Large intestine (tissue), 12 donors: ENCODE measurements at places on chromosomes 4 and X. TPM values are rescaled to one million over a fixed set of nuclear protein-coding genes. Genes with fewer than 3 reads are reported as not detected.

- no peak for DNase-seq
These were observed 64.5 kb downstream of the GPC4 start for GRCh38 chrX:133350751-133351150.

- no peak for DNase-seq
These were observed 27.7 kb upstream of the RPL34 start for GRCh38 chr4:108592674-108592986.

GRCh38 chr4:126898815-126899214, 733.9 kb upstream of the INTU start:
- no peak for DNase-seq

The SULT1B1 gene
- polyA plus RNA-seq: 118 TPM
